ENCODE measurements at places on chromosomes 7 and 10.

GRCh38 chr10:83517456-83517855 lies 621.9 kb upstream of the GHITM start:
- no peak for DNase-seq

GRCh38 chr10:119132521-119133345 lies 28.8 kb downstream of the DENND10 start:
- no peak for DNase-seq

DNA sequence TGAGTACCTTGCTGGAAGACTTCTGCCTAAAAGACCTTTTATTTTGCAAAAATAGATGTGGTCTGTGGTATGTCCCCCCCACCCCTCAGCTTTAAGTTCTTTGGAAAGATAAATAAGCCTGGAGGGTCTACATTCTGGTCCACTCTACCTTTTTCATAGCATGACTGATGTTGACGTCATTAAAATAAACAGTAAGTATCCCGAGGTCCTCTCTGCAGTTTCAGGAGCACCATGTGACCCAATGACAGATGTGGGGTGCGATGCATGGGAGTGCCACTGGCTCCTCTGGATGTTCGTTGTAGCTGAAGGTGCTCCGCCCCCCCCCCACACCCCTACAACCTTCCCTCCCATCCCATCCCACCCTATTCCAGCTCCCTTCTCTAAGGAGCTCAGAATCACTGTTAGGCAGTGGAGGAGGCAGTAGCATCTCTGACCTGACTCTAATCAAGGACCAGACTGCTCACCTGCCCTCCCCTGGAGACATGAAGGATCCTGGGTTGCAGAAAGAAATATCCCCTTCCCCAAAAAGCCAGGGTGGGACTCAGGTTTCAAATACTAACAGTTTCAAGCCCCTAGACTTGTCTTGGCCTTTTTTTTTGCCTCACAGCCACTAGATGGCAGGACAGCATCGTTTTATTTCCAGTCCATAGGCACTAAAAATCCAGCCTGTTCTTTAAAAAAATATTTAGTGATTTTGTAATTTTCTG lies 25.1 kb downstream of the CASP7 start:
- DNase-seq: no peak

DNA sequence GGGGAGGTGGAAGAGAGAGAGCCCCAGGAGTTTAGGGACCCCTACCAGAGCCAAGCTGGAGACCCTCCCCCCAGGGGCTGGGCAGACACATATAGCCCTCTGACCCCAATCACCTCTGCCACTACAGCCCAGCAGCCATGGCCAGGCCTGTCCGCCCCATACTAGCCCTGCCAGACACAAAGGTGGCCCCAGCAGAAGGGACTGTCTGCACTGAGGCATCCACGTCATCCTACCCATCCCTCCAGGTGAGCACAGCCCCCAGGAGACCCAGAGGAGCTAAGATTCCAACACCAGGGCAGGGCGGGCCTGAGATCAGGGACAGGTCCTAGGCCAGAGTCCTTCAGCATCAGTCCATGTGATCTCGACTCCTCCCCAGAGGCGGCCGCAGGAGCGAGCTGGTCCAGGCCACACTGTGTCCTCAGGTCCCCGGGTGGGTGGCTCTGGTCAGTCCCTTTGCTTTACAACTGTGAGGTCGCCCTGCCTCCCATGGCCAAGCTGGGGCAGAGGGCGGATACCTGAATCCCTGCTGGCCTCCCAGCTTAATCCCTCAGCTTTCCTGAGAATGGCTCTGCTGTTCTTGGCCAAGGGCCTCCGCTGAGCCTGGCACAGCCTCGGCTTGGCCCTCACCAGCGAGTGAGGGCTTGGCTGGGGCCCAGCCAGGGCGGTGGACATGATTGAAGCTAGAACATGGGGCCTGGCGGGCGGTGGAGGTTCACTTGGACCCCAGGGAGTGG lies 14.3 kb upstream of the ELN start:
- DNase-seq: no peak

DNA sequence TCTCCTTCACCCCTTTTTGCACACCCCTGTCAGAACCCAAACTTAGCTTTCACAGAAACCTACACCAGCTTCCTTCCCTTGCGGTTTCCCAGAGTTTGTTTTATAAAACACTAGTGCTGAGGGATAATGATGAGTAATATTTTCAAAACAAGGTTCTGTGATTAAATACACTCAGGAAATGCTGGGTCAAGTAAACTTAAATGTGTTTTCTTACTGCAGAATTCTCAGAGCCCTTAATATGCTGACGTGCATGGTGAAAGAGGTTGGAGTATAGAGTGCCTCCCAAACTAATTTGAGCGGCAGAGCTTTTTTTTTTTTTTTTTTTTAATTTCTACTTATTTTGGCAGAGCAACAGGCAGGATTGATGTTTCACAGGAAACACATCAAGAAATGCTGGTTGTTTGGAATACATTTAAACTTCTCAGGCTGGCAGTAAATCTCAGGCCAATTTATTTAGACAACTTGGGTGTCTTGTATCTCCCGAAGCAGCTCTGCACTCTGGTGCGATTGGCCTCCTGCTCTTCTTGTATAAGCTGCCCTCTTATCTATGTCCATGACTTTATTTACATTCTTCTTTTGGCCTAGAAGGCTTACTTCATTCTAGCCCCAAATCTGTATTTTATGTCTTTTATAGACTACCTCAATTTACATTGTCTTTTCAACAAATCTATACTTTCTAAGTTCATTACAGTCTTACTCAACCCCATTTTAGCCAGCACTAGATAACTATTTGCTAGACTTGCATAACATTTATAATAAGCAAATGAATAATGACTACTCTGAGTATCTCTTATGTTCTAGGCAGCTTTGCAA lies 165.4 kb downstream of the BMPER start:
- DNase-seq: no peak

- peak; percentile 49 for DNase-seq
These were observed 132.6 kb upstream of the NAMPT start for GRCh38 chr7:106417273-106417902.

GRCh38 chr7:150382123-150382843 lies 3.2 kb downstream of the ZNF775 start:
- no peak for DNase-seq

- no peak for DNase-seq
These were observed 7.1 kb downstream of the CHST3 start for GRCh38 chr10:71971311-71971731.

- DNase-seq: no peak
These were observed 1005.8 kb upstream of the C7orf33 start for GRCh38 chr7:147584771-147585193.

DNA sequence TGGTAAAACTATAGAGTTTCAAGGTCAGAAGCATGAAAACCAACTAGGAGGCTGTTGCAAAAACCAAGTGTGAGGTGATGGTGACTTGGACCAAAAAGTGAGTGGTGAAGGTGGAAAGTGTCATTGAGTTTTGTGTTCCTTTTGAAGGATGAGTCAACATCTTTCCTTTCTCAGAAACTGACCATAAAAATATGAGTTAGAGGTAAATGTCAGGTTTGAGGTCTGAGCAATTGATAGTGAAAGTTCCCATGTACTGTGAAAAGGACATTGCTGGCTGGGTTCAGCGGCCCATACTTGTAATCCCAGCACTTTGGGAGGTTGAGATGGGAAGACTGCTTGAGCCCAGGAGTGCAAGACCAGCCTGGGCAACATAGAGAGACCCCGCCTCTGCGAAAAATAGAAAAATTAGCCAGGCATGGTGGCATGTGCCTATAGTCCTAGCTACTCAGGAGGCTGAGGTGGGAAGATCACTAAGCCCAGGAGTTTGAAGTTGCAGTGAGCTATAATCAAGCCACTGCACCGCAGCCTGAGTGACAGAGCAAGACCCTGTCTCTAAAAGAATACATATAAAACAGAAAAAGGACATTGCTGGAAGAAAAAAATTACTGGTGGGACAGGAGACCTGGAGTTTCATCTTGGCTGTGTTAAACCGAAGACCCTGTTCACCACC lies 89.3 kb upstream of the ARID5B start:
- no peak for DNase-seq

DNA sequence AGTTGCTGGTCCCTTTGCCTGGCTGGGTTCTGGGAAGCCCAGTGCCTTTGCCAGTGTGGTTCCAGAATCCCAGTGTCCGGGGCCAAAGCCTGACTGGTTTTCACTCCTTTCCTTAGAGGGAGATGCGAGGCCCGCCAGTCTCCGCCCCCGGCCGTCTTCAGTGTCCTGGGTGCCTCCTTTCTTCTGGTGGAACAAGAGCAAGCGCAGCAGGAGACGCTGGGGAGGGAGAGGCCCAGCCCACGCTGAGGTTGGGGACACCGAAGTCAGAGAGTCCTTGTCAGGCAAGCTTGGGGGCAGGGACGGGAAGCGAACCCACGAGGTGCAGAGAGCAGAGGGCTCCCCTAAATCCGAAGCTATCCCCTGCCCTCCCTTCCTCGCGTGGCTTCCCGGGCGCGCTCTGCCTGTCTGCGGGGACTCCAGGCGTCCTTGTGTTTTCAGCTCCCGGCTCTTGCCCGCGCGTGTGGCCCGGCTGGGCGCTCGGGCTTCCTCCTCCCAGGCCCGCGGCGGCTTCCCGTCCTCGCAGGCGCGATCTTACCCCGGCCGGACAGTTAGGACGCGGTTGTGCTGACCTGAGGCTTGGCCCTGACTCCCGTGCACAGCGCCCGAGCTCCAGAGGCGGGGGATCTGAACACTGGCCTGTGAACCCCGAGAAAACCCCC lies 60.6 kb upstream of the UBE3C start:
- no peak for DNase-seq

DNA sequence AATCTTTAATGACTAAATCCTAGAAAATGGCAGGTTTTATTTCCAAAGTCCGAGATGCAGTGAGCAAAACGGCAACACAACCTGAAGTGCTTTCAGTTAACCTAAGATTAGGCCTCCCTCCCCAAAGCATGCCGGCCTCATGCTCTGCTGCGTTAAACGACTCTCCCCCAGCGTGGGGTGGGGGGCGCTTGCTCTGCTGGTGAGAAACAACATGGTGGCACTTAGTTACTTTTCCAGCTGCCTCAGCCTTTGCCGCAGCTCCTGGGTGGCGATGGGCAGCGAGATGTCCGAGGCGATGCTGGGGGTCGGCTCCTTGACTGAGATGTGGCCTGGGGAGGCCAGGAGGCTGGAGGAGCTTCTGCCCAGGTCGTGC lies 36.7 kb upstream of the NCAPG2 start:
- no peak for DNase-seq

DNA sequence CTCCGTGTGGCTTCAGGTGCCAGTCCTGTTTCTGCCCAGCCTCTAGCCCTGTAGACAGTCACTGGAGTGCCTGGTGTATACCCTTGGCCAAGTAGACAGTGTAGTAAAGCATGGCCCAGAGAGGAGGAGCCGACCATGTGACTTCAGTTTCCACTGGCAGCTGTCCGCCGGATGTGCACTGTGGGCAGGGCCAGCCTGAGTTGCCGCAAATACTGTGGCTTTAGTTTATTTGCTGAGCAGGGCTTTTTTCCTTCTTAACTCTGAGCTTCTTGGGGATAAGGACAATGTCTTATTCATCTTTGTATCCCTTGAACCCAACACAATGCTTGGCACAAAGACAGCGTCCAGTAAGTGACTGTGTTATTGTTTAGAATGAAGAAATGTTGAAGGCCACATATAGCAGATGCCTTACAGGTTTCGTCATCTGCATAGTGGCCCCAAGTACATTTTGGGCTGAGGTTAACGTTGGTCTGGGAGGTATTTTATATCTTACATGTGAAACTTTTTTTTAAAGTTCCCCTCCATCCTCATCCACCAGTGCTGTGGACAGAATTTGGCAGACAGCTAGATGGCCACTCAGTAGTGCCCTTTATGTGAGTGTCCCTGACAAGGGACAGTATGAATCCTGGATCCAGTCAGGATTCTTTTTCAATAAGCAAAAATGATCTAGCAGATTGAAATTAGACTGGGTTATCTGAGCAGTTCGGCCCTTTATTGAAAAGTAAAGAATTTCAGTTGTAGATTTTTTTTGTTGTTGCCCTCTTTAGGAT lies 40.6 kb downstream of the CYP17A1 start:
- DNase-seq: no peak

GRCh38 chr10:63383141-63383540 lies 82.6 kb downstream of the JMJD1C start:
- DNase-seq: no peak

- DNase-seq: peak; percentile 73
These were observed 126.0 kb downstream of the SGMS1 start for GRCh38 chr10:50497758-50498157.

GRCh38 chr10:84194424-84195043 lies at the start of gene CDHR1:
CDHR1 (plus strand) TSS chr10:84194537; CDS start chr10:84194761, 224 bp downstream.
- no peak for DNase-seq

DNA sequence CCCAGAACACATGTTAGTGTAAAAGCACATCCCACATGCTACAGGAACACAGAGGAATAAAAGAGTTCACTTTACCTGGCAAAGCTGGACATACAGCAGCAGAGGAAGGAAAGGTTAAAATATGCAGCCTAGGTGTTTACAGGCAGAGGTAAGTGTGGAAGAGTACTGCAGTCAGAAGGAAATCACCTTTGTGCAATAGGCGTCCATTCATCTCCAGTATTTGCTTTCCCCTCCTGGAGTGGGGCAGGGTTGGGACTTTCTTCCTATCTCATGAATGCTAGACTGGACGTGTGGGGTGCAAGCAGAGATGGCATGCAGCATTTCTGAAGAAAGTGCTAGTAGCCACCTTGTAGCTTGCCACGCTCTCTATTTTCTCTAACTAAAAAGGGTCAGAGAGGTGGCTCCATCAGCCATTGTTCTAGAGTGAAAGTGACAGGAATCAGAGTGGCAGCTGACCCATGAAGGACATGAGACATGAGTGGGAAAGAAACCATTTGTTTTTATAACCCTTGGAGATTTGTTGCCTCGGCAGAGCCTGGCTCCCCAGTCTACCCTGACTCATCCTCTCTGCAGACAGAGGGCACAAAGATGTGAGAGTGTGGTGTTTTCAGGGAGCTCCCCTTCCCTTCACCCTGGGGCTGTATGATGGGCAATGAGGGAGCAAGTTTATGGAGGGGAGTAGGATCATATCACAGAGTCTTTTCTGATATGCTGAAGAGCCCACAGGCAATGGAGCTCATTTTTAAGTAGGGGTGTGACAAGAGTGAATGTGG lies 101.2 kb upstream of the SEC61G start:
- no peak for DNase-seq

DNA sequence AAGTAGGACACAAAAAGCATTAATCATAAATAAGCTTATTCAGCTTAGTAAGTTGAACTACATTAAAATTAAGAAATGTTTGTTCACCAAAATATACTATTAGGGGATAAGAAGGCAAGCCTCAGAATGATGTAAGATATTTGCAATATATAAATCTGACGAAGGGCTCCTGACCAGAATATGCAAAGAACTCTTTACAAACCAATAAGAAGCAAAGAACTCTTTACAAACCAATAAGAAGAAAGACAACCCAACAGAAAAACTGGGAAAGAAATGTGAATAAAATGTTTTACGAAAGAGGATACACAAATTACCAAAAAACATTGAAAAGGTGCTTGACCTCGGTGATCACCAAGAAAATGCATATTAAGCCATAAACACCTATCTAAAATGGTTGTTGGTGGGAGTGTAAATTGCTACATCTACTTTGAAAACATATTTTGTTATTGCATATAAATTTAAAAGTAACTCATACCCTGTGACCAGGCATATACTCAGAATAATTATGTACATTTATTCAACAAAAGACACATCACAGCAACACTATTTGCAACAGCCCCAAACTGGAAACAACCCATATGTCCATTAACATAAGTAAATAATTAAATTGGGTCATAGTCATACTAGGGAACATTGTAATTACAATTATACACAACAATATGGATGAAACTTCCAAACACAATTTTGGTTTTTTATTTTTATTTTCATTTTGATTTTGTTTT lies 83.3 kb upstream of the CTBP2 start:
- DNase-seq: no peak
